ENCODE measurements at places on chromosomes 6 and 20. TPM values are rescaled to one million over a fixed set of nuclear protein-coding genes. Genes with fewer than 3 reads are reported as not detected.

The DLK2 gene
- total RNA-seq: 0.76 TPM

- DNase-seq: no peak
Measured at GRCh38 chr20:1397710-1398109, 4.9 kb upstream of the FKBP1A start.

DNA sequence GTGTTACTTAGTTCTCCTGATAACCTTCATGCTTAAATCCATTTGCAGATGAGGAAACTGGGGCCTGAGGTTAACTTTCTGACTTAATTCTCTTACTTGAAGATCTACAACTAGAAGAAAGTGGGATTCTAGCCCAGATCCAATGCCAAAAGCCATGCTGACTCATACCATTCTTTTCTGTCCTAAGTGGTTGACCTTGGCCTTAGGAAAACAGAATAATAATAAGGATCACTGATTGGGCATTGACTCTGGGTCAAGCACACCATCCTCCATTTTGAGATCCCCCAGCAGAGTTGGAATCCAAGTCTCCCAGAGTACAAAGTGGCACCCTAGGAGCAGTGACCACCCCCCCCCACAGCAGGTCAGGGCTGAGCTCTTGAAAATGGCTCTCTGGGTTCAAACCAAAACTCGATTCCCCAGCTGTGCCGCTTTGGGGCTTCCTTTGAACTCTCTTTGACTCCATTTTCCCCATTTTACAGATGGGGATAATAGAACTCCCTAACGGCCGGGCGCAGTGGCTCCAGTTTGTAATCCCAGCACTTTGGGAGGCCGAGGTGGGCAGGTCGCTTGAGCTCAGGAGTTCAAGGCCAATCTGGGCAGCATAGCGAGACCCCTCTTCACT lies 12.8 kb upstream of the ZNF217 start:
- no peak for DNase-seq

DNA sequence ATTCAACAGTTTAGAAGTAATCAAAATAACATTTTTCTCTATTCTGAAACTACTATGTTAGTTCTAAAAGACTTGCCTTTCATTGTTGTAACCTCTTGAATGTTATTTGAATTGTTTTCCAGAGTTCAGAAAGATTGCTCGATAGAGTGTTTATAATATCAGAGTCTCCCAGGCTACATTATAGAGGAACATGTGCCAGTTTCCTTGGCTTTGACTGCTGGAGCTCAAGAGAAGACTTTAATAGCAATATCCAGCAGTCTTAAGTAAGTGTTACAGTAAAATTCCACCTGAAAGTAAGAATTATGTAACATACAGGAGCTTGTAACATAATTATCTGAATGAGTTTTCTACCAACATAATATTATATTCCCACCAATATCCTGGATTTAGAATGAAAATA lies 991.8 kb upstream of the ADGRB3 start:
- no peak for DNase-seq

- no peak for DNase-seq
Measured at GRCh38 chr6:1970151-1970561, 275.2 kb downstream of the GMDS start.

The OXT gene
- not detected for total RNA-seq

DNA sequence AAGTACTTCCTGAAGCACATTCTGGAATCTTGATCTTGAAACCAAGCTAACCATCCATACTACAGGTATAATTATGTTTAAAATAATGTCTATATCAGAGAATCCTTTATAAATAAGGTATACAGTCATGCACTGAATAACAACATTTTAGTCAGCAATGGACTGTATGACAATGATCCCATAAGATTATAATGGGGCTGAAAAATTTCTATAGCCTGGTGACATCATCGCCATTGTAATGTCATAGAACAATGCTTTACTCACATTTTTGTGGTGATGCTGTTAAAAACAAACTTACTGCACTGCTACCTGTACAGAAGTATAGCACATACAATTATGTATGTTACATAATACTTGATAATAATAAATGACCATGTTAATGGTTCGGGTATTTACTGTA lies 31.8 kb downstream of the RNF146 start:
- DNase-seq: peak; percentile 17

DNA sequence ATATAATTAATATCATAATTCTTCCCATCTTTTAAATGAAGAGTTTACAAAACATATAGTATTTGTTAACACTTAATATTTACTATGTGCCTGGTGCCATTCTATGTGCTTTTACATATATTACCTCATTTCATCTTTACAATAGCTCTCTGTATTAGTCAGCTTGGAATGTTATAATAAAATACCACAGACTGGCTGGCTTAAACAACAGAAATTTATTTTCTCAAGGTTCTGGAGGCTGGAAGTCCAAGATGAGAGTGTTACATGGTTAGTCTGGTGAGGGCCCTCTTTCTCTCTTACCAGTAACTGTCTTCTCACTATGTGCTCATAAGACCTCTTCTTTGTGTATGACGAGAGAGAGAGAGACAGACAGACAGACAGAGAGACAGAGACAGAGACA lies 110.2 kb downstream of the NKAIN2 start:
- no peak for DNase-seq

- DNase-seq: peak; percentile 57
Measured at GRCh38 chr20:38023181-38024001, 9.9 kb downstream of the TTI1 start.

GRCh38 chr20:63889241-63890200 lies 5.4 kb upstream of the DNAJC5 start:
- DNase-seq: no peak

DNA sequence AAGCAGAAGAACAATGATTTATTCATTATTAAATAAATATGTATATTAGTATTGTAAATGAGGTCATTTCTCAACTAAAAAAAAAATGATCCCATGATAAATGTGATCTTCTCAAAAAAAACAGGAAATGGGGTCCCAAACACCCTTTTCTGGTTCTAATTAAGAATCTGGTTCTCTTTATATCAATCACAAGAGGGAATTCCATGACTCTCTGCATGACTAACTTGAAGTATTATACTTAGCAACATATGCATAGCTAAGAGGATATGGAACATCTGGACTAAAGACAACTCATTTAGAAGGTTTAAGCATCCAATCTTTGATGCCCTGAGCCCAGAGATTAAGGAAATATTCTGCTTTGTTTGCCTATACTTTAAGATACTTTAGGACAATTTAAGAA lies 89.7 kb upstream of the EMILIN3 start:
- no peak for DNase-seq

DNA sequence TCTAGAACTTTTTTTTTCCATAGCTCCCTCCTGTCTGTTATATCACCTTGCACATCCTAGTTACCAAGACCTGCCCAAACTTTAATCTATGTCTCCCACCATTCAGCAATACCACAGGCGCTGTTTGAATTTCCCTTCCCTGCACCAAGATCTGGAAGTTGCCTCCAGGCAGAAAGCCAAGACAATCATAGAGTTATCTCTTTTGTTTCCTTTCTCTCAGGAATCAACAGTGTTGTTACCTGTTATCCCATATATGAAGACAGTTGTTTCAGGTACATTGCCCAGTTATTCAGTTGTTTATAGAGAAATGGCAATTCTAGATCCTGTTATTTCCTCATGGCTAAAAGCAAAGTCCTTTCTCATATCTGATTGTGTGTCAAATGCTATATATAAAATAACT lies 63.2 kb downstream of the PDSS2 start:
- no peak for DNase-seq

GRCh38 chr6:30647242-30648116 lies 546 bp downstream of the C6orf136 start:
- DNase-seq: no peak

DNA sequence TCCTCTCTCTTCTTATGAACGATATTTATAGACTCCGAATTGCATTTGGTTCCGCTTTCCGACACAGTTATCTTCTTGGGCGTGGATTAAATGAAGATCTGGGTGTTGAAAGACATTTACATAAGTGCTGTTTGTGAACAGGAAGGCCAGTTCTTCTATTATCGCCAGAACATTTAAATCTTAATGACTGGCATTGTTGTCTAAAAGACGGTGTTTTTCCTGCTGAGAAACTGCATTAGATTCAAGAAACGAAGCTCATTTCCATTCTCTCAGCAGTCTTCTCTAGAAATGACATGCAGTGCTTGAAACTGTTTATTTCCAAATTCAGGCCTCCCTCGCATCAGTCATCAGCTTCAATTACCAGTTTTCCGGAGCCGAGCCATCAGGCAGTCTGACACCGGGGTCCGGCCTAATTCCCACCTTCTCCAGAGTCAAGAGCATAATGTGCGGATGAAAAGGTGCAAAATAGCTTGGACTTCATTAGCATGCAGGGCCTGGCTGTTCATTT lies 16.0 kb downstream of the LINC00237 start:
- no peak for DNase-seq

DNA sequence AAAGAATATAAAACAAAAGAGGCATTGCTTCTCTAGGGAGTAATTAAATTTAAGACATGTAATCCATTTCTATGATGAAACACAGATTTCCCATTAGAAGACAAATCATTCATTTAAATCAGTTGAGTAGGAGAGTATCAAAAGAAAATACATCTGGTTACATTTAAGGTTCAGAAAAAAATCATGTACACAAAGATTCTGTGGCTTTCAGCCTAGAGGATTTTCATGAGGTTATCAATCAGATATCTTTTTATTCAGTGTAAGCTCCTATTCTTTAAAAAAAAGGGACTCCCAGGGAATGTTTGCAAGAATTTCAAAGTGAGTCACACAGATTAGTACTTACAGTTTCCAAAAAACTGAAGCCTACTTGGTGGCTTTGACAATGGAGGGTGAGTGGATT lies 24.9 kb downstream of the COL21A1 start:
- DNase-seq: no peak

GRCh38 chr6:8982668-8983067 lies 547.3 kb upstream of the SLC35B3 start:
- DNase-seq: peak; percentile 12

- DNase-seq: no peak
Measured at GRCh38 chr20:52899041-52899608, 73.0 kb upstream of the TSHZ2 start.

DNA sequence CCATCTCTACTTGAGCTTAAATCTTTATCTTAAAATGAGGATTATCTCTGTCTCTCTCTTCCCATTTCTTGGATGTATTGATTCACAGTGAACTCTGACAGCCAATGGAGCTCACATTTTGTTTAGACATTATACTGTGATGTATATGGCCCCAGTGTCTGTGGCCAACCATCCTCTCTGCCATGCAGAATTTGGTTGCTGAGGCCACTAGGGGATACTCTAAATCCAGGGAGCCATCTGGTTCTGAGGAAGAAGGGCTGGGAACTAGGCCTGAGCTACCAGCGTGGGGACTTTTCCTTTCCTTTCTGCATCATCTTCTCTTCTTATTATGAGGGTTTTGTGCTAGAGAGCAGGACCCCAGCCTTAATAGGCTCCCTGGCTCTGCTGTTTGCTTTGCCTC lies 59.1 kb upstream of the RIPOR2 start:
- no peak for DNase-seq

DNA sequence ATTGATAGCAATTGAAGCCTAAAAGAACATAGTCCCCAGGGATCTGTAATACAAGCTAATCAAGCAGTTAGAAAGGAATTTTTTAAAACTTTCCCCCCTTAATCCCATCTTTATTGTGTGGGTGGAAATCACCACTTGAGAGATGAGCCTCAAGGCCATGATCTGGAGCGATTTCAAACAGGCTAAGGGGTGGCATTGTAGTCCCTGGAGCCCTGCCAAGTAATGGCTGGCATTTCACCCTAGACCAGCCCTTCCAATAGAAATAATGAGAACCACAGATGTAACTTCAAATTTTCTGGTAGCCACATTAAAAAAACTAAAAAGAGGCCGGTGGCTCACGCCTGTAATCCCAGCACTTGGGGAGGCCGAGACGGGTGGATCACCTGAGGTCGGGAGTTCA lies 46.9 kb downstream of the PRDM1 start:
- no peak for DNase-seq

- no peak for DNase-seq
Measured at GRCh38 chr6:41543087-41543486, 3.1 kb upstream of the FOXP4 start.

- no peak for DNase-seq
Measured at GRCh38 chr6:55664591-55665587, 85.9 kb upstream of the HMGCLL1 start.

GRCh38 chr6:170032197-170032596 lies 258.7 kb downstream of the DLL1 start:
- no peak for DNase-seq

- no peak for DNase-seq
Measured at GRCh38 chr6:111927321-111927720, 54.1 kb upstream of the FYN start.

DNA sequence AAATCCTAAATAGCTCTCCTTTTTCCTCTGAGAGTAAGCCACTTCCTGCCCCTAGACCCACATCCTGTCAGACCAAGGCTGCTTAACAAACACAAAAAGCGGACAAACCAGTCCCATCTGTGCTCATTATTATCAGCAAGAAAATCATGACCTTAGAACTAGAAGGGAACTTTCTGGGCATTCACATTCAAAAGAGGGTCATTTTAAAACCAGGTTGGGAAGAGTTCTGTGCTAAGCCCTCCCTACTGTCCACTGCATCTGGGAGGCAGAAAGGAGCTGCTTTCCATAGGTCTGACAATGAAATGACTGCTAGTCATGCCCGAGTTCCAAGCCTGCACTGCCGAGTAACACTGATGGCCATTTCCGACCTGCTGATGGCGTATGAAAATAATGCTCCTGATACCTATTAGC lies 15.4 kb downstream of the EZR start:
- DNase-seq: no peak

The HUS1B gene
- 0.51 TPM for total RNA-seq

The FABP7 gene
- not detected for total RNA-seq

The TMEM74B gene
- total RNA-seq: 0.26 TPM

- DNase-seq: no peak
Measured at GRCh38 chr6:6008089-6008647, 1.4 kb upstream of the NRN1 start.

- no peak for DNase-seq
Measured at GRCh38 chr6:19905584-19905983, 68.4 kb downstream of the ID4 start.

GRCh38 chr6:44485601-44486401 lies 98.3 kb downstream of the CDC5L start:
- DNase-seq: no peak

DNA sequence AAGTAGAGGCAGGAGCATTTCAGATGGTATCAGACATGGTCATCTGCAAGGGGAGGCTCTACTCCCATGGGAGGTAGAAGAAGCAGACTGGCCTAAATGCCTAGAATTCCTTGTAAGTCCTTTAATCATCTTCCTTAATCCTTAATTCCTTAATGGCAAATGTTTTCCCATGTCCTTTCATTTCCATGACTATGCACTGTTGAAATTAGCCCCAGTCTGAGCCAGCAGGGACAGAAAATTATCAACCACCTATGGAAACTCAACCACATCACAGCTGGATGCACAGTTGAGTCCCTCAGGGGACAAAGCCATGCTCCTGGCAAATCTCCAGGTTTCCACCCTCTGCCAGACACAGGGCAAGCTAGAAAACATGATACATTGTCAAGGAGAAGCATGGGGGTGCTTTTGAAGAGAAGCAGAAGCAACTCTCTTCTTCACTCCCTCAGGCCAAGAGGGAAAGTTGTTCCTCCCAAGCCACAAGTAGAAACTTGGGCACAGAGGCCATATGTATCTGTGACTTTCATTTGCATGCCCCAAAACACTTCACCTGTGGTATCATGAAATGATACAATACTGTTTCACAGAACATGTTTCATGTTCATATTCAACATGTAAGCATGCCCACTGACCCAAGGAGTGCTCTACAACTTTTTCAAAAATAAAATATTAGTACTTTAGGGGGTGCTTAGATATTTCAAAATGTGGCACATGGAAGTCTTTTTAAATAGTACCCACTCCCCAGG lies 683.6 kb downstream of the KIF16B start:
- no peak for DNase-seq

GRCh38 chr6:127972815-127973214 lies 72.0 kb upstream of the THEMIS start:
- no peak for DNase-seq

All from dermis microvascular lymphatic vessel endothelial cell (primary cell).